GM20000 (cell line): ENCODE measurements at places on chromosomes 6 and 20.

DNA sequence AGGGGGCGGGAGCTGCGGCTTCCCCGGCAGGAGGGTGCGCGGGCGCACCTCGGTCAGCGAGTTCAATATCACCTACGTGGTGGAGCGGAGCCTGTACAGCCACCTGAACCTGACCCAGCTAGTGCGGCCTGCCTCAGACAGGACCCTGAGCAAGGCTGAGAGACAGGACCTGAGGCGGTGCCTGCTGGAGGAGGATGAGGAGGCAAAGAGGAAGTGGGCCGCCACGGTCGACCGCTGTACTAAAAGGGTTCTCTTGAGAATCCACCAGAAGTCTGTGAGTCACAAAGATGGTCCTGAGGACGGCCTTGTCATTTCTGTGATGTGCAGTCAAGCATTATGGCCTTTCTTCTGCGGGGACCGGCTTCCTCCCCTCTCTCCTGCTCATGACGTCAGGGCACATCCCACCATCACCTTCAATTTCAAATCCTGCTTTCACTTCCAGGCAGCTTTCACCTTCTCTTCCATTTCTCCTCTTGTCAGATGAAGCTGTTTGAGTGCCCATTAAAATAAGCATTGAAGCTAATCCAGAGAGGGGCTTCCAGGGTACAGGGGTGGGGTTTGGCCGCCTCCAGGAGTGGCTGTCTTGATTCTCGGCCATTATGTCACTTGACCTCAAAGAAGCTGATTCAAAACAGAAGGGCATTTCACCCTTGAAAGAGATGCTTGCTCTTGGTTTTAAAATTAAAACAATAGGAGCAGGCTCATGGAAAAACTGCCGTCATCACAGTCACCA, 177.6 kb downstream of the SASH1 start:
- peak; percentile 73 for DNase-seq

DNA sequence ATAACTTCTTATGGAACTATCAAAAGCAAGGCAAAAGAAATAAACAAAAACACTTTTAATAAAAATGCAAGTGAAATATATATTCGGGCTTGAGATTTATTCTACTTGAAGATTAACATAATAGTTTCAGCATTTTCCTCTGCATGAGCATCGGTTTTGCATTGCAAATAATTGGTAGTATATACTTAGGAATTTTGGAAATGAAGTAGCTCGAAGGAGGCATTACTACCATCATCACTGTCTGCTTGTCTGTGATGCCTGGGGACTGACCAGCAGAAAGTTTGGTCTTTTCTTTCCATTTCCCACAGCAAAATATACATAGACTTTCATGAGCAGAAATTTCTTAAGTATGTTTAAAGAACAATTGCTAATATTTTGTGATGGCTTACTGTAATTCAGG, 570.7 kb downstream of the HTR1B start:
- no peak for DNase-seq

DNA sequence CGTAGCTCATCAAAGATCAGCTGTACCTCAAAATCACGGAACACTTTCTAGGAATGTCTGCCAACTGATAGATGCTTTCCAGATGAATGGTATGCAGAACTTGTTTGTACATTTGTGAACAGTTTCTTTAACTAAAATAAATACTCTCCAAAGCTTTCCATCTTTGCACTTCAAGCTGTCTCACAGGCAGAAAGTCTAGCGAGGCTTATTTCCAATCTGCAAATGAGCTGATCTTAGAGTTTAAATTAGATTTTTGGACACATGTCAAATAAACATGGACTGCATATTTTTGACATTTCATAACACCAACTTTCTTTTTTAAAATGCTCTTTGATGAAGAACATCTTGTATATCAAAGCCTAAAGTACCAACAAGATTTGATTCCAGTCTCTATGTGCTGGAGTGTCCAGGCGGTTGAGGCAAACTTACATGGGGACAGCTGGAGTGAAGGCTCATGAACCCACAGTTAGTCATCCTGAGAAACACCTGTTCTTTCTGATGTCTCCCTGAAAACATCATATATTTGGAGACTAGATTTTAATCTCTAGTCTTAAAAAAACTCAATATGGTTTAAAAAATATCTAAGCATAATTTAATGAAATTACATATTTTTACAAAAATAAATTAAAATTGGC, 268.6 kb upstream of the AGPAT4 start:
- DNase-seq: no peak

DNA sequence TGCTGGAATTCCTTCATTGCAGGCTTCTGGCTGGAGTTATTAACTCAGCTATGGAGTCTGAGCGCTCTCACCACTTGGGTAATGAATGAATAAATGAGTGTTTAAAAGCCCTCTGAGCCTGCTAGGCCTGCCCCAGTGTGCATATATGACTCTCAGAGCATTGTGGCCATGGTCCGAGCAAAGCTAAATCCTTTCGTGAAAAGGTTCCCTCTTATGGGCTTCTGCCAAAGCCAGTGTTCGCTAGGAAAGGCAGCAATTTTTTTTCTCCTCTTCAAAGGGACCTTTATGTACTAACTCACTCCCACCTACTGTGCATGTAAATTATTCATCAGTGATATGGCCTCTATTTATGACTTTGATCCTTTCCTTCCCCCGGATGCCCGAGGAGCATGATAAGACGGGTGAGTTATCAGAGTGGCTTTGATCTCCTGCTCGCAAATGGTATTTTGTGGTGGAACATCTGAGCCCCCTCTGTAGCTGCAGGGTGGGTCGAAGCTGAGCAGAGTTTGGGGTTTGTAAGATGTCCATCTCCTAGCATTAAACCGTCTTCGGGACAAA, 88.6 kb downstream of the LINC00237 start:
- DNase-seq: no peak

DNA sequence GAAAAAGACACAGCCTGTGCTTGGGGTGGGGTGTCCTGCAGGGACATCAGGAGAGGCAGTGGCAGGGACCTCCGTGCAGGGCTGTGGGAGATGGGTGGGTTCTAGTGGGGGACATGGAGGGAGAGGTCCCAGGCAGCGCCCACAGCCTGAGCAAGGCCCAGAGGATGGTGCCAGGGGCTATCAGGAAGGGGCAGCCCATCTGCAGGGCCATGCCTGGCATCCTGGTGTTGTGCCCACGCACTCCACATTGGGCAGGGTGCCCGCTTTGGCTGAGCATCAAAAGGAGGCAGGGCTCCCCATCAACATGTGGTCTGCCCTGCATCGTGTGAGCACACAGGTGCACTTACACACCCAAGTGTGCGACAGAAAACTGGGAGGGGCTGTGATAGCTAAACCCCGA, 184.3 kb upstream of the SNX9 start:
- DNase-seq: no peak

DNA sequence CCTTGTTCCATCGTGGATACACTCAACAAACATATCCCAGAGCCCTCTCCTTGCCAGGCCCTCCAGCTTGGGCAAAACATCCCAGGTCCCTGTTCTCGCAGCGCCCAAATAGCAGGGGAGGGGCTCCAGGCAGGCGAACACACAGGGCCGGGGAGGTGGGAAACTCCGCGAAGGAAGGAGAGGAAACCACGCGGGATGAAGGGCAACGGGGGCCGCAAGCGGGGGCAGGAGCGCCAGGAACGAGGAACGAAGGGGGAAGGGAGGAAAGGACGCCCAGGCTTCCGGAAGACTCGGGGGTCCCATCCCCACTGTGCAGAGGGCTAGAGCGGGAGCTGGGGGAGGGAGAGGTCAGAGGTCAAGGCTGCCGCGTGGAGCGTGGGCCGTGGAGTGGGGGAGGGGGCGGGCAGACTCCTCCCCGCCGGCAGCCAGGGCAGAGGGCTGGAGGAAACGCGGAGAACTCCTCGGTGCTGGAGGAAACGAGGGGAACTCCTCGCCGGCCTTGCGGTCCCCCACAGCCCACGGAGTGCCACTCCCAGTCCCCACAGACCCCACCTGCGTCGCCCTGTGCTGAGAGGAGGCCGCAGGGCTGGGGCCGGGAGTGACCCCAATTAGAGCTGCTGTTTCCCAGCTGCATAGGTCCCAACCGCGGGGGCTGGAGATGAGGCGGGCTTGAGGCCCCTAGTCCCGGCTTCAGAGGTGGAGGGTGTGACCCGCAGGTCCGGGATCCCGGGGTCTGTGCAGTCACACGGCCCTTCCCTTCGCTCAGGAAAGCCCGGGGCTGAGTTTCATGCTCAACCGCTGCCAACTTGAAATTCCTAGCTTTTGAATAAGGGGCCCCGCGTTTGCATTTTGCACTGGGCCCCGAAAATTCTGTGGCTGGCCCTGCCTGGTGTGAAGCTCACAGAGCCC, 1.2 kb upstream of the RBM38 start:
- peak; percentile 78 for DNase-seq

GRCh38 chr6:151452750-151453427, 963 bp upstream of the RMND1 start:
- no peak for DNase-seq

- no peak for DNase-seq
Measured at GRCh38 chr20:58614984-58615760, 35.9 kb upstream of the STX16 start.

DNA sequence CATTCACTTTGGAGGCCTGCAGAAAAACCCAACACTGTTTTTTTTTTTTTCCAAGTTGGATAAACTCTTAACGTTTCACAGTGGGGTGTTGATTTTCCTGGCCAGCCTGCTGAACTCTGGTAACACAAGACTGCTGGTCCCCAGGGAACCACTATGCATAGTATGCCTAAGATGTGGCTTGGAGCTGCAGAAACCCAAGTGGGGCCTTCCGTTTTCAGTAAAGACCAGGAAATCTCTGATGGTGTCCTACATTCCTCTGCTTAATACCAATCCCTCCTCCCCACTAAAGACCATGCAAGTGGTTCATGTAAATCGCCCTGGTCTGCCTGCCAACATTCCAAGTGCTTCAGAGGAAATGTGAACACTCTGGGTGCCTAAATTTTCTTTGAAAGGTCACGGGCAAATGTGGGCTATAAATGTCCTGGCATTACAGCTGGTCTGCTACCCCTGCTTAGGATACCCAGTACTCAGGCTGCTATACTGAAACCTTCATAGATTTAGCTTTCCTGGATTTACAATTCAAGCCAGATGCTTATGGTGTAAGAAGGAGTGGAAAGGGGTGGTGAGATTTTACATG, 615.4 kb downstream of the MAFB start:
- no peak for DNase-seq

GRCh38 chr6:66655420-66655819, 948.4 kb upstream of the EYS start:
- no peak for DNase-seq

DNA sequence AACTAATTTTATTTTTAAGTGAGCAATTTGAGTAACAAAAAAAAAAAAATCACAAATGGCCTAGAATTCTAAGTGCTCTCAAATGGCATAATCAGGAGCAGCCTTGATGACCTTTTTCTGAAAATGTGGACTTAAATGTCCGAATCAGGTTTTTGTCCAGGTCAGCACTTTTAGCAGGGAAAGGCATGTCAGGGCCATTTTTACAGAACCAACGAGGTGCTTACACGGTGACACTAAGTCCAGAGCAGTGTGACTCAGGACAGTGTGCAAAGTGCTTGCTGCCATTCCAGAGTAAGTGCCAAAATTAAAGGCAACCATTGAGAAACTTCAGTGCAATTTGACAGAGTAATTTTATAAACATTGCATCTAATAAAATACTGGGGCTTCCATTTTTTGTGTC, 127.8 kb downstream of the KIF16B start:
- no peak for DNase-seq
